ENCODE measurements at places on chromosomes 12 and 14.

DNA sequence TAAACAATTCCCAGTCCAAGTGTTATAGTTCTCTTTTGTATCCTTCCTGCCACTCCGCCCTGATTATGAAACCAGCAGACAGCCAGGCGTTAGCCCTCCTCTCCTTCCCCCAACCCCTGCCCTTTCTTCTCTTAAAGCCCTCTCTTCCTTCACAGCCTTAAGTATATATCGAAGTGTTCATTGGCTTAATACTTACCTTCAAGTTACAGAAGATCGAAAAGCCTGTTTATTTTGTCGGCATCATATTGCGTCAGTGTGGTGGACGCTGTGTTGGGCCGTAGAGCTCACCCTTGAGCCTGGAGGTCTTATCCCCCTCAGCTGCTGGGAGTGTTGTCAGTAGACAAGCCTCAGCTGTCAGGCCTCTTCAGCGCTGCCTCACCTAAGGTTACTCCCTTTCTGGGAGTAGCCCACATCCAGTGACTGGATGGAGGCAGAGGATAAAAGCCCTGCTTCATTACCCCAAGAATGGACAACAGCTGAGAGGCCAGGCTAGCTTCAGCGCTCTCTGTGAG, 36.2 kb downstream of the CMAS start:
- no peak for DNase-seq

DNA sequence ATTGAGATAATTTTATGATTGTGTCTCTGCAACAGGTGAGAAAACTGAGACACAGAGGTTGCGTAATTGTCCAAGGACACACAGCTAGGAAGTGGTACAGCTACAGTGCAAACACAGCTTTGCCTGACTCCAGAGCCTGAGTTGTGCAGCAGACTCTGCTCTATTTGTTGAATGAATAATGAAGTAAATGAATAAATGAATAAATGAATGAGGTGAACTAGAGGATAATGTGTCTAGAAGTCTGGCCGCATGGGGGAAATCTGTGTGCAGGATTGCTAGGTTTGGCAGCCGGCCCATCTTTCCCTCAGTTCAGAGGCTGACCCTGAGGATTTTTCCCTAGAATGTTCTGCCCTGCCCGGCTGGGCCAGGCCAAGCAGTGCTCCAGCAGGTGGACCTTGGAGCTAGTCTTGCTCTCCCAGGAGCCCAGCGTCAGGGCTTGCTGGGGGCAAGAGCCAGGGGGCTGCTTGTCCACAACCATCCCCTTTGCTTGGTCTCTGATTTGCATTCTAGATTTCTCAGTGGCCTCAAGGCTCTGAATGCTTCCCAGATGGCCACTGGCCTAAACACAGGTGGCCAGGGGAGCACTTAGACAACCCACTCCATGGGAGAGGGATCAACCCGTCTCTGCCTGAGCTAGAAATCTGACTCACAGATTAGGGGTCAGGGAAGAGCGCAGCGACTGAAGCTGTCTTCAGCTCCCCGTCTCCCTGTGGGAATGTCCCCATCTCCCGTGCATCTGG, 225.2 kb downstream of the C12orf75 start:
- no peak for DNase-seq

DNA sequence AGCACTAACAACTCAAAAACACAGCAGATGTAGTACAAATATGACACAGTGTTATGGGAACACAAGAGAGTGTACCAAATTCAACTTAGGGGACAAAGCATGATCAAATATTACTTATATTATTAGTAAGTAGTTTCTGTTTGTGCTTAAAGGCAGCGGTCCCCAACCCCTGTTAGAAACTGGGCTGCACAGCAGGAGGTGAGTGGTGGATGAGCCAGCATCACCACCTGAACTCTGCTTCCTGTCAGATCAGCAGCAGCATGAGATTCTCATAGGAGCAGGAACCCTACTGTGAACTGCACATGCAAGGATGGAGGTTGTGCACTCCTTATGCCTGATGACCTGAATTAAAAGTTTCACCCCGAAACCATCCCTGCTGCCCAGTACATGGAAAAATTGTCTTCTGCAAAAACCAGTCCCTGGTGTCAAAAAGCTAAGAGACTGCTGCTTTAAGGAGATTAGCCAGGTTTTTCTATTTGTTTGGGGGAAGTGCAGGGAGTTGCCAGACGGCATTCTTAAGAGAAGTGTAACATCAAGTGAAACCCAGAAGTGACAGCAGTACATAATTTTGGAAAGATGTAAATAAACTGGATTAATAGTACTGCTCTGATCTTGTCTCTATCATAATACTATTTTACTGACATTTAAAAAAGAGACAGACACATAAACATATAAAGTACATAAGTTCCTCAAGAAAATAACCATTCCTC, 26.7 kb downstream of the GTF2A1 start:
- DNase-seq = no peak

GRCh38 chr14:76933515-76933914, 95.0 kb downstream of the IRF2BPL start:
- no peak for DNase-seq

- DNase-seq = no peak
These were observed 42.0 kb downstream of the LGMN start for GRCh38 chr14:92706386-92706785.

GRCh38 chr12:88572781-88573549, 7.3 kb downstream of the KITLG start:
- no peak for DNase-seq

DNA sequence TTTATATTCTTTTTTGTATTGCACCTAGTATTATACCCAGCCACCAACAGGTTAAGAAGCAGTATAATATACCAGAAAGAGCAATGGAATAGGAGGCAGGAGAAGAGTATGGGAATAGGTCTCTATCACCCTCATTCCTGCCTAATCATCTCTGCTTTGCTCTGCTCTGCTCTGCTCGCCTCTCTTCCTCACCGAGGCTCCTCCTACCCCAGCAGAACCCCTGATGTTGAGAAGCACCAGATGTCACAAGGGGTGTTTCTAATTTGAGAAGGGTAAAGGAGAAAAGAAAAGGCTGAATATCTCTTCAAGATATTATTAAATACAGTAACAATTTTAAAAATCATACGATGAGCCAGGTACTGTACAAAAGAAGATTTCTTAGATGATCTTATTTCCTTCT, 89.0 kb downstream of the STON2 start:
- no peak for DNase-seq

DNA sequence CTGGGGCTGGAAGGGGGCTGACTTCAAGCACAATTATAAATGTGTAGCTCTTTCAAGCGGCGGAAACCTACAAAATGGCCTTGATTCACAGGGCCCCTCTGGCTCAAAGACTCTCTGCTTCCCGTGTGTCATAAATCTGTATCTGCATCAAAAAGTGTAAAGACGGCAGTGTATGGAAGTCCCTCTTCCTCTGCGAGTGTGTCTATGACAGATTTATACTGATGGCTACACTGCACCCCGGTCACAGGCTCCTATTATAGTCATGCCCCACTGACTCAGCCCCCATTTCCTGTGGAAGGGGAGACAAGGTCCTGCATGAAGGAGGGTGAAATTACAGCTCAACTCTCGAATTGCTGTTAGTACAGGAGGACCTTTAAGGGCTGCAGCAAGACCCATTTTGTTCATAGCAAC, 68.6 kb downstream of the HMGA2 start:
- DNase-seq = no peak

- peak; percentile 6 for DNase-seq
These were observed 17.1 kb upstream of the OR10P1 start for GRCh38 chr12:55619354-55620138.

DNA sequence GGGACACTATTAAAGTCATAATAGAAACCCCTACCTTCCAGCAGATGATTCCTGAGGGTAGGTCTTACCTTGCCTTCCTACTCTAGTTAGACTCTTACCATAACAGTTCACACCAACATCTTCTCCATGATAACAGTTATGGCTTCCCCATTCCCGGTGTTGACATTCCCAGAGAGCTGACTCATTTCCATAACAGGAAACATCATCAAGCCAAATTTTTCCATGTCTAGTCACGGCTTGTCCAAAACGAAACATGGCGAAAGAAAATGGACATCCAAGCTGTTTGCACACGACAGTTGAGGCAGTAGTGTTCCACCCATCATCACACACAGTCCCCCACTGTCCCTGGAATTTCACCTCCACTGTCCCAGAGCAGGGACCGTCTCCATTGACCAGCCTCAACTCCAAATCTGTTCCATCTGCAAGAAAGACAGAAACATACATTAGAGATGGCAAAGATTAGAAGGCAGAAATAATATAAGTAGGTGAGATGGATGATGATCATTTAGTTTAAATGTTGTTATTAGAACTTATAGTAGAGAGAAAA, 10.6 kb downstream of the CD163L1 start:
- DNase-seq = no peak

DNA sequence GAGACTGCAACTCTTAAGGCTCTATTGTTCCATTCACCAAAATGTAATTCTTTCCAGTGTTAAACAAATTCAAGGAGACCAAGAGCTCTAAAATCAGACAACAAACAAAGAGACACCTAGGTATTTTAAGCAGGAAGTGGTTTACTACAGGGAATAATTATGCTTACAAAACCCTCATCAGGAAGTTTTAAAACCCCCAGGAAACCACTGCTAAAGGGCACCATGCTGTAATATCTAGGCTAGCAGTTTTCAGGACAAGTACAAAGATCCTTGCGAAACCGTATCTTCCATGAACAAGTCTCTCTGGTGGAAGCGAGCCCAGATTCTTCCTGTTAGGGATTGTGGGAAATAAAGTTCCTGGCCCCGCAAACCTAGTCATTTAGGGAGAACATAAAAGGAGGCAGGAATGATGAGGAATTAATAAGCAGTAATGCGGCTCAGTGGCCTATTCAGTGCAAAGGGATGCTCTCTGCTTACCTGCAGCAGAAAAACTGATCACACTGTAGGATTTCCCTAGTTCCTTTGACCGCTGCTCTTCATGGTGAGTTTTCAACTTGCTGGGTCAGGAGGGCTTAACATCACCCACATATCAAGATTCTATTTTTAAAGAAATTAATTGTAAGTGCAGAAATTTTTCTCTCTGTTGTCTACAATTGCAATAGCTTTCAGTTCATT, 42.8 kb downstream of the ACSM4 start:
- no peak for DNase-seq

DNA sequence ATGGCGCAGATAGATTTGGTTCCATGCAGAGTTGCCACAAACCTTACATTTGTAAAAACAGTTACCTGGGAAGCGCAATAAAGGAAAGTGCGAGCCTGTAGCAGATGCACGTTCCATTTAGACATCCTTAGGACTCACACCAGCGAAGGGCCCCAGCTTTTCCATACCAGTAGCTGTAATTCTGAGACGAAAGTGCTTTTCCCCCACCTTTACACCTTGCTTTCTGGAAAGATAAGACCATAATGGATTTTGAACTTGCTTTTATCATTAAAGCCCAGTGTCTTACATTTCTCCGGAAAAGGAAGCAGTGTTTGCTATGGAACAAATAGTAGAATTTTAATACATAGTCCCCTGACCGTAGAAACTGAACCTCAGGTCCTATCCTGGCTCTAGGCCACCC, 616 bp upstream of the CCDC77 start:
- DNase-seq = no peak

DNA sequence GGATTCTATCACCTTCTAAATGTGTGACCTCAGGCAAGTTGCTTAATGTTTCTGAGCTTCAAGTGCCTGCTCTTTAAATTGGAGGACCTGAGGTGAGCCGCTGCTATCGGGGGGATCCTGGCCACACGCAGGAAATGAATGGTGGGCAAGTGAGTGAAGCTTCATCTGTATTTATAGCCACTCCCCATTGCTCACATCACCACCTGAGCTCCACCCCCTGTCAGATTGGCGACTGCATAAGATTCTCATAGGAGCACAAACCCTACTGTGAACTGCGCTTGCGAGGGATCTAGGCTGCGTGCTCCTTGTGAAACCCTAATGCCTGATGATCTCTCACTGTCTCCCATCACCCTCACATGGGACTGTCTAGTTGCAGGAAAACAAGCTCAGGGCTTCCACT, 158.6 kb upstream of the CCND2 start:
- DNase-seq = no peak

DNA sequence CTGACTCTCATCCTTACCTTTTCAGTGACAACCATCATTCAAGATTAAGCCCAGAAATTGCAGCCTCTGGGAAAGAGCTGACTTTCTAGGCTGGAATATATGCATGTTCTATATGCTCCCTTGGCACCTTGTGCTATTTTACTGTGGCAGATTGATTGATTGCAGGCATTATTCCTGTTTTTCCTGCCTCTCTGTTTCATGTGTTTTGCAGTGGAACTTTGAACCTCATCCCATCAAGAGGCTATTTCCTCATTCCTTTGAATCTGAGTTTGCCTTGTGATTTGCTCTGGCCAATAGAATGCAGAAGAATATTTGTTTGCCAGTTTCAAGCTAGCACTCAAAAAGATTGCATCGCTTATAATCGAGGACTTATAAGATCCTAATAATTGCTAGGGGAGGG, 174.8 kb upstream of the DCN start:
- no peak for DNase-seq

GRCh38 chr12:52521568-52522266, 1.5 kb upstream of the KRT5 start:
- no peak for DNase-seq

- no peak for DNase-seq
These were observed 4.5 kb upstream of the KRT8 start for GRCh38 chr12:52909331-52909730.

DNA sequence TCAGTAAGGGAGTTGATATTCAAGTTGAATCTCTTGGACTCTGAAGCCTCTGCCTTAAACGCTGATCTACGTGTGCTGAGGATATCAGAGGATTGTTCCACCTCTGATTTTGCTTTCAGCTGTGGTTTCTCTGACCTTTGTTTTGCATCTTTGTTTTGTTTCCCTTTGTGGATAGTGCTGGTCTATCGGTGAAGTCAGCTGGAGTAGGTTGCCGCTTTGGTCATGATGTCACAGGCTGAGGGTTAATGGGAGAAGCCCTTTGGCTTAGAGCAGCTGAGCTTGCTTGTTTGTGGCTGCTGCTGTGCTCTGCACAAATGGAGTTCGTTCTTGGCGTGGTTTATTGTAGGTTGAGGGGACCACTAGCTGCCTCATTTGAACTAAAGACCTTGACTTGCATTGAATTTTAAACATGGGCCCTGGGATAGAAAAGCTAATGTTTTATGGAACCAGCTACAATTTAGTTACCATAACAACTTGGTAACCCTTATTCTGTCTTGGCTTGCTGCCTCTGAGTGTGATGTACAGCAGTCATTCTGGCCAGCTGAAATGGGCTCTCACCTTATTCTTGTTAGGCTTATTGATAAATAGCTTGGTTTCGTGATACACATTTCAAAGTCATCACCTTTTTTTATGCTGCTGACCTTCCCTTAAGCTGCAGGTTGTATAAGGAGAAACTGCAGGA, 284.5 kb upstream of the E2F7 start:
- DNase-seq = no peak

GRCh38 chr12:64915242-64915641, 90.8 kb downstream of the TBC1D30 start:
- DNase-seq = no peak

DNA sequence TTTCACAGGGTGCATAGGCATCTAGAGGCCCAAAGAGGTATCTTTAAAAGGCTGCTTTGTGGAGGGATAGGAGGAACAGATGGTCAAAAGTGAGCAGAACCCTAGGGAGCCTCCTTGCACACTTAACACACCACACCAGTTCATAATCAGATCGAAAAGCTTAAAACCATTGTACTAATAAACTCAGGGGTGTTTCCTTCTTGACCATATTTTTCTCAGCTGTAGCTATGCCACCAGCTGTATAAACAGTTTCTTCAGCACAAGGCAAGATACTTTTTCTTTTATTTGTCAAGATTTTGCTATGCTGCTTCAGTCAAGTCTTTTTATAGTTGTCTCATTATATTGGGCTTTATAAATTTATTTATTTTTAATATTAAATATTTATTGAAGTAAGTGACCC, 88.7 kb downstream of the RIC8B start:
- no peak for DNase-seq

GRCh38 chr12:54759751-54760150, 94.6 kb upstream of the MUCL1 start:
- no peak for DNase-seq

GRCh38 chr14:34926552-34926951, 51.4 kb upstream of the BAZ1A start:
- DNase-seq = no peak
